ENCODE measurements at places on chromosomes 6 and 20.
A peak's percentile ranks its signal among the peaks of the same experiment; 100 is the strongest.

DNA sequence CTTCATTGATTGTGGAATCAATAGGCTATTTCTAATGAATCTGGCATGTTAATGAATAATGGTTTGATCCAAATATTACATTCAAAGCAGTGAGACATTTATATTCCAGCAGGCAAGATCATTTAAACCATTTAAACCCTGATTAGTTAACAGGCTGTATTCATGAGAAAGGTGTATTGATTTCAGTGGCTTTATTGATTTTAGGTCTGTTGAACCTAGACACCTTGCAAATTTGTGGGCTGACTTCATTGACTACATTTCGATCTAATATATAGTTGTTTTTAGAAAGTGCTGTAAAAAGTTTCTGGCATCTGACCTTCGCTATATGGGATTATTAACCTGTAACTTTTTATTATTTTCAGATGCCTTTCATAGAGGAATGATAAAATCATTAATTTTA is 900.1 kb upstream of the CITED2 start:
- no peaks in the 10 kb centered on the region for H3K27me3 ChIP-seq
- no peak overlapping the region for H3K27ac ChIP-seq
- H3K4me1 ChIP-seq, result no peaks in the 10 kb centered on the region
- DNase-seq, result no peak

GRCh38 chr6:75128878-75129570 is 76.8 kb downstream of the COL12A1 start:
- no peaks in the 10 kb centered on the region for H3K36me3 ChIP-seq
- H3K27me3 ChIP-seq, result no peaks in the 10 kb centered on the region
- peak overlapping the region; percentile 15 for H3K27ac ChIP-seq
- H3K4me1 ChIP-seq, result no peaks in the 10 kb centered on the region
- no peak overlapping the region for H3K4me3 ChIP-seq

- no peak overlapping the region for H3K27ac ChIP-seq
- H3K36me3 ChIP-seq, result no peaks in the 10 kb centered on the region
- DNase-seq, result no peak
Observed at GRCh38 chr6:34638834-34639736, 57.5 kb downstream of the ILRUN start.

DNA sequence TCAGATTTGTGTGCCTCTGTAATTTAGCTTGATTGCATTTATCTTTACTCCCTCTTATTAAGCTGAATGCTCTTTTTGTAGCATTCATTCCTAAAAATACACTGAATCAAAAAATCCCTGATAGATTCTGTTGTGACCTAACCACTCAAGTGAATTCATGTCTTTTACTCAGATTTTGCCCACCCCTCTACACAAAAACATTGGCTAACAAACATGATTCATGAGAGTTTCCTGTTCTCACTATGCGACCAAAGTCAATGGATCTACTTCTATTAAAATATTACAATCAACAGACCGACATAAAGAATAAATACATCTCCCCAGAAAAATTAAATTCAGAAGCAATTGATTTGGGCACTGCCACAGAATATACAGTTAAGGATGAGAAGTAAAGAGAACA is 99.5 kb upstream of the THEMIS start:
- H3K4me1 ChIP-seq, result no peaks in the 10 kb centered on the region
- H3K4me3 ChIP-seq, result no peak overlapping the region
- H3K36me3 ChIP-seq, result no peaks in the 10 kb centered on the region
- H3K27me3 ChIP-seq, result no peaks in the 10 kb centered on the region
- no peak for DNase-seq

GRCh38 chr6:35601331-35602132 is 87.2 kb downstream of the FKBP5 start:
- H3K4me3 ChIP-seq, result peak overlapping the region; percentile 16
- no peaks in the 10 kb centered on the region for H3K27me3 ChIP-seq
- DNase-seq, result peak; percentile 64

DNA sequence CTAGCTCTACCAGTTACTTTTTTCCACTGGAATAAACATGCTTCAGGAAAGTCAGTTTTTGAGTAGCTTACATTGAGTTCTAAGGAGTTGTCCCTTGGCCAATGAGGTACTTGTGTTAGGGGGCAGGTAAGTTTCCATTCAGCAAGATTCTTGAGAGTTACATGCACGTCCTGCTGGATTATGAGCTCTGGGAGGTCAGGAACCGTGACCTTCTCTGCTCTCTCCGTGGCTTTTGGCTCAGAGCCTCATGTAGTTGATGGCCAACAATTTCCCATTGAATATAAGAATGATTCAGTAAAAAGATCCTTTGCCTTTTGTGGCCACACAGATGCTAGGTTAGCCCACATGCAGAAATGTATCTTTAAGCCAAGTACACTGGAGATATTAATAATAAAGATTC is 181.8 kb upstream of the RALGAPA2 start:
- H3K4me3 ChIP-seq, result no peak overlapping the region
- H3K4me1 ChIP-seq, result no peaks in the 10 kb centered on the region
- no peaks in the 10 kb centered on the region for H3K27me3 ChIP-seq
- no peak for DNase-seq
- H3K27ac ChIP-seq, result no peak overlapping the region

DNA sequence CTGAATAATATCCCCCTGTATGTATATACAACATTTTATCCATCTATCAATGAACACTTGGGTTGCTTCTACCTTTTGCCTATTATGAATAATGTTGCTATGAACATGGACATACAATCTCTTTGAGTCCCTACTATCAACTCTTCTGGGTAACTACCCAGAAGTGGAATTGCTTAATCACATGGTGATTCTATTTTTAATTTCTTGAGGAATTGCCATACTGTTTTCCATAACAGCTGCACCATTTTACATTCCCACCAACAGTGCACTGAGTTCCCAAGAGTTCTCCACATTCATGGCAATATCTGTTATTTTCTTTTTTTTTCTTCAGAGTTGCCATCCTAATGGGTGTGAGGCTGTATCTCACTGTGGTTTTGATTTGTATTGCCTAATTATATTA is 88.3 kb downstream of the ZHX3 start:
- H3K36me3 ChIP-seq, result no peaks in the 10 kb centered on the region
- peaks cover 8% of the 10 kb centered on the region for H3K4me1 ChIP-seq
- H3K27ac ChIP-seq, result no peak overlapping the region

DNA sequence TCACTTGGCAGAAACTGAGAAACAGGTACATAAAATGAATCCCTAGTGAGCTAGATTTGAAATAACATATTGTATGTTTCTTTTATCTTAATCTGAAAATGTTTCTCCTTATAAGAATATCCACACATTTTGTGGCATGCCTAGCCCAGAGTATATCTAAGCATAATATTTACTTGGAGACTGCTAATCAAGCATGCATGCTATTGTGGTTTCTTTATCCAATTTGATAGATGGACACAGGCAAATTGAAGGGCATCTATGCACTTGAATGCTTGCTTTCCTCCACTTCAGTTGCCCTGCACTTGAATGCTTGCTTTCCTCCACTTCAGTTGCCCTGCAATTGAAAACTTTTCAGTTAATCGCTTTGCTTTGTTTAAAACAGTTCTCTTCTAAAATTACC is 729.8 kb downstream of the TBC1D32 start:
- H3K4me1 ChIP-seq, result no peaks in the 10 kb centered on the region
- H3K36me3 ChIP-seq, result no peaks in the 10 kb centered on the region
- H3K27me3 ChIP-seq, result no peaks in the 10 kb centered on the region

- peaks cover 6% of the 10 kb centered on the region for H3K4me1 ChIP-seq
- H3K27me3 ChIP-seq, result no peaks in the 10 kb centered on the region
Observed at GRCh38 chr6:158638324-158638854, 6.2 kb downstream of the DYNLT1 start.

GRCh38 chr6:38057994-38058393 is 238.5 kb downstream of the ZFAND3 start:
- DNase-seq, result no peak
- no peak overlapping the region for H3K27ac ChIP-seq
- H3K27me3 ChIP-seq, result no peaks in the 10 kb centered on the region
- no peaks in the 10 kb centered on the region for H3K4me1 ChIP-seq
- no peak overlapping the region for H3K4me3 ChIP-seq

GRCh38 chr6:17258749-17259148 is 22.4 kb upstream of the RBM24 start:
- no peaks in the 10 kb centered on the region for H3K36me3 ChIP-seq
- no peak overlapping the region for H3K27ac ChIP-seq
- H3K27me3 ChIP-seq, result no peaks in the 10 kb centered on the region
- H3K4me1 ChIP-seq, result no peaks in the 10 kb centered on the region
- H3K4me3 ChIP-seq, result no peak overlapping the region

DNA sequence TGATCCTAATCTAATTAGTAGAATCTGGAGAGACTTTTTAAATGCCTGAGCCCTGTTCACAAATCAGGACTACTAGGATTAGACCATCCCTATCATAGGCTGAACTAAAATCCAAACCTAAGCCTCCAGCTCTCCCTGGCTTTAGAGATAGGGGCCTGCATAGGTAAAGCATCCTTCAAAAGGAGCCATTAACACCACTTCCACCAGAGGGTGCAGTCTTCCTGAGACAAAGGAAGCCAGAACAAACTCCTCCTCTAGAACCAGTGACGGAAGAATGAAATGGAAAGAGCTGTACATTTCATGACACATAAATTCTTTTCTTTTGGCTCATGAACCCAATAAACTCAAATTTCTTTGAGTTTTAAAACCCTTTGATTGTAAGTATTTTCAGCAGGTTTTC is 291.2 kb upstream of the ADGRB3 start:
- no peaks in the 10 kb centered on the region for H3K27me3 ChIP-seq
- H3K4me1 ChIP-seq, result no peaks in the 10 kb centered on the region
- H3K27ac ChIP-seq, result no peak overlapping the region

DNA sequence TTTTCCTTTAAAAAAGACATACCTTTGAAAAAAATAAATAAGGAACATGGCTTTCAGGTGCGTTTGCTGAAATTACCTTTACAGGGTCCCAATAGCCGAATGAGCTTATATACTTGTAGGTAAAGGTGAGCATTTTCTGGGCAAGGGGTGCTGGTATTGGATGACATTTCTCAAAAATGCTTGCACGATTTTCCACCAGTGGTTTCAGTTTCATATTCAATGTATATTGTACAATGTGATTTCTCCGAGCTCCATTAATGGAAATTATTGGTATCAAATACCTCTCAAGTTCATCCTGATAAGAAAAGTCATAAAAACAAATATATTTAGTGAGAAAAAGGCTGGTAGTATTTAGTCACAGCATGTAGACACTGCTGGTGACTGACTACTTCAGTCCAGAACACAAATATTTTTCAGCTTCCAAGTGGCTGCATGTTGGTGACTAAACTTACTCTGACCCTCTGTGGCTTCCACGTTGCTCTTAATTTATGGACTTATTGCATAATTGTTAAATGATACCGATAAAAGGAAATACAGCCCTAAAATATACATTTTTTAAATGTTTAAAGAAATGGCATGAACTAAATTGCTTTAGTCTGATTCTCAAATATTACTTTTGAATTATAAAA is 32.9 kb upstream of the ZBTB24 start:
- H3K4me3 ChIP-seq, result no peak overlapping the region
- no peak for DNase-seq
- no peaks in the 10 kb centered on the region for H3K4me1 ChIP-seq
- no peaks in the 10 kb centered on the region for H3K36me3 ChIP-seq

DNA sequence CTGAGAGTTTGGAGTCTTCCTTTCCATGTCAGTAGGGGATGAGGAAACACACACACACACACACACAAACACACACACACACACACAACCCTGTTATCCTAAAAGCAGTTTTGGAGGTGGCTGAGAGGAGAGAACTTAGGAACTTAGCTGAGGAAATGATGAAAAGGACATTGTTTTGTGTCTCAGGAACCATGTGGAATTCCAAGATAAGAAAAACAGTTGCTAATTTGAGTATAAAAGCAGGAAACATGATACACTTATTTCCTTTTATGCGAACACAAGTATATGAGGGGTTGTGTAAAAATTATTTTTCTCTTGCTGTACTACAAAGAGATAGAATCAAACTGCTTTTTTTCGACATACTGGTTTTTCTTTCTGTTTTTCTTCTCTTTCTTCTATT is at the start of gene MYCT1:
Gene MYCT1, plus strand, starts transcription at position 264 of the 400 bp plus-strand sequence. Its CDS starts 6 bp downstream, at position 270.
- H3K27me3 ChIP-seq, result no peaks in the 10 kb centered on the region
- no peaks in the 10 kb centered on the region for H3K36me3 ChIP-seq
- no peaks in the 10 kb centered on the region for H3K4me1 ChIP-seq

DNA sequence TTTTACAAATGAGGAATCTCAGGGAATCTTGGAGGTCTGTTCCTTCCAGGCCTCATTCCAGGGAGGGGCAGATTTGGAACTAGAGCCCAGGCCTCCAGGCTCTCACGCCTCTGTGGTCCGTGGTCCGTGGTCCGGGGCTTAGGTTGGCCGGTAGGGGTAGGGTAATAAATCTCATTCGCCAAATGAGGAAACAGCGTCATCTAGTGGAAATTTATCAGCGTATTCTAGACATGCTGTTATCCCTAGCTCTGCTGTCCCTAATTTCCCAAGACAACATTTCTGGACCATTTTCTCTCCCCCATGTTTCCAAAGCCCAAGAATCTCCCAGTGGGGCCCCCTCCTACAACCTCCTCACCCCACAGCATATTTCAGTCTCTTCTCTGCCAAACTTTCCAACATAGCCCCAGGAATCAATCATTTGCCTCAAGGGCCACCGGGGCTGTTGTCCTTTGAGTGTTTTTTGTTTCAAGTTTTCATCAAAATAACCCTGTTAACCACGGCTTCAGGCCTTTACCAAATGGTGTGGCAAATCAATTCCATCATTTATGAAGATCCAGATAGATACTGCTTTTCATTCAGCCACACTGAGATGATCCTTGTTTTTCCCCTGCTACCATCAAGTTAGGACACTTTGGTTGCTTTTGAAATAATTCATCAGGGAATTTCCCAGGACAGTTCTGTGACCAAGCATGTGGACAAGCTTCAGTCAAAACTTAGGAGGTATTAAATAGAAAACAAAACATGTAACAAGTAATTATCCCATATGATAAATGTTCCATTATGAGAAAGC is 126.8 kb downstream of the ALDH8A1 start:
- H3K4me3 ChIP-seq, result no peak overlapping the region
- peak overlapping the region; percentile 1 for H3K27ac ChIP-seq
- no peaks in the 10 kb centered on the region for H3K27me3 ChIP-seq
- peak; percentile 22 for DNase-seq
- no peaks in the 10 kb centered on the region for H3K4me1 ChIP-seq
- no peaks in the 10 kb centered on the region for H3K36me3 ChIP-seq

- H3K4me3 ChIP-seq, result no peak overlapping the region
- H3K27me3 ChIP-seq, result no peaks in the 10 kb centered on the region
- no peaks in the 10 kb centered on the region for H3K36me3 ChIP-seq
- no peaks in the 10 kb centered on the region for H3K4me1 ChIP-seq
- H3K27ac ChIP-seq, result no peak overlapping the region
Observed at GRCh38 chr20:47231382-47232039, 125.0 kb downstream of the ZMYND8 start.

DNA sequence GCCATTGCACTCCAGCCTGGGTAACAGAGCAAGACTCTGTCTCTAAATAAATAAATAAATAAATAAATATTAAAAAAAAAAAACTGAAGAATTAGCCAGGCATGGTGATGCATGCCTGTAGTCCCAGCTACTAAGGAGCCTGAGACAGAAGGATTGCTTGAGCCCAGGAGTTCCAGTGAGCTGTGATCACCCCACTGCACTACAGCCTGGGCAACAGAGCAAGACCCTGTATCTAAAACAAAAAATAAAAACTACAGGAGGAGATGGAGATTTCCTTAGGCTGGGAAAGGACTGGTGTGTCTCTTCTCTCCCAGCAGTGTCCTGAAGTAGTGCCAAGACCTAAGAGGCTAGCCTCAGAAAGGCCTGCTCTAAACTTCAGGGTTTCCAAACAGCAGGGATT is 8.1 kb upstream of the GTF3C6 start:
- H3K4me1 ChIP-seq, result no peaks in the 10 kb centered on the region
- no peaks in the 10 kb centered on the region for H3K36me3 ChIP-seq
- H3K27me3 ChIP-seq, result no peaks in the 10 kb centered on the region
- no peak for DNase-seq
- H3K4me3 ChIP-seq, result no peak overlapping the region
- no peak overlapping the region for H3K27ac ChIP-seq

- H3K4me1 ChIP-seq, result no peaks in the 10 kb centered on the region
- no peak for DNase-seq
- H3K4me3 ChIP-seq, result no peak overlapping the region
- H3K27ac ChIP-seq, result no peak overlapping the region
- H3K36me3 ChIP-seq, result no peaks in the 10 kb centered on the region
- H3K27me3 ChIP-seq, result no peaks in the 10 kb centered on the region
Observed at GRCh38 chr20:33067806-33068205, 11.6 kb upstream of the BPIFB4 start.

Measured in uterus (tissue), 4 donors.